ENCODE measurements at places on chromosomes 13 and 19. TPM values are rescaled to one million over a fixed set of nuclear protein-coding genes. Genes with fewer than 3 reads are reported as not detected.

- no peak for DNase-seq
These were observed 1565.5 kb downstream of the UQCRFS1 start for GRCh38 chr19:27647423-27647822.

- peak; percentile 87 for DNase-seq
These were observed 15.1 kb downstream of the NDUFB7 start for GRCh38 chr19:14556662-14557188.

GRCh38 chr19:1062387-1063029 is 4.5 kb upstream of the ARHGAP45 start:
- DNase-seq, result peak; percentile 48

GRCh38 chr13:25440061-25440460 is 68.3 kb downstream of the ATP8A2 start:
- DNase-seq, result no peak

DNA sequence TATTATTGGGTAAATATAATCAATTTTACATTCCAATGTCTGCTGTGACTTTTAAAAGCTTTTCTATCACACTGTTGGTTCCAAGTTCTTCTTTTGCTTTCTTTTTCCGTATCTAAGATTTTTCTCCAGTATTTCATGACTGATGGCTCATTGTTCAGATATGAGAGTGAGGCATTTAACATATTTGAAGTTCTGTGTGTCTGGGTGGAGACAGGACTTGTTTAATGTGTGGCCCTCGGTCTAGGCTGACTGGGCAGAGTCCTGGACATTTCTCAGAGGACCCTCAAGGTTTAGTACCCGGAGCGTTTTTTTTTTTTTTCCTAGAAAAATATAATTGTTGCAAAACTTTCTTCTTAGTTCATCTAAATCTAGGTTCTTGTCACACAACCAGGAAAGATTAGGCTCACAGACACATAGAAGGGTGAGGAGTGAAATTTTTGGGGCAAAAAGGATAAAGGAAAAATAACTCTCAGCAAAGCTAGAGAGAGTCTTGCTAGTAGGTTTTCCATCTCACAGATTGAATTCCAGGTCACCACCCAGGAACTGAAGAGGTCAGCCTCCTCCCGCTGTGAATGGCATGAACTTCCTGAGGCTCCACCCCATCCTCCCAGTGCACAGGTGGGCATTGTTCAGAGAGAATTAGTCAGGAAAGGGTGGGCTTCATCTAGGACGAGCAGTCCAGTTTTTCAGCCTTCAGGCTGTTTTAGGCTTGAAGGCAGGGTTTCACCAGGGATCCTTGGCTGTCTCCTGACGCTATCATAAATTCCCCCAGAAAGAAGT is 1002.4 kb upstream of the PCDH9 start:
- no peak for DNase-seq

- no peak for DNase-seq
These were observed 52.5 kb upstream of the GTF3A start for GRCh38 chr13:27371932-27372331.

- DNase-seq, result no peak
These were observed 161.8 kb upstream of the SERP2 start for GRCh38 chr13:44211704-44212346.

- no peak for DNase-seq
These were observed 184.4 kb downstream of the NALCN start for GRCh38 chr13:101231751-101232428.

GRCh38 chr13:110714797-110715394 is 1.4 kb downstream of the ING1 start:
- peak; percentile 53 for DNase-seq

GRCh38 chr13:75961911-75962310 is 325.8 kb downstream of the LMO7 start:
- DNase-seq, result no peak

DNA sequence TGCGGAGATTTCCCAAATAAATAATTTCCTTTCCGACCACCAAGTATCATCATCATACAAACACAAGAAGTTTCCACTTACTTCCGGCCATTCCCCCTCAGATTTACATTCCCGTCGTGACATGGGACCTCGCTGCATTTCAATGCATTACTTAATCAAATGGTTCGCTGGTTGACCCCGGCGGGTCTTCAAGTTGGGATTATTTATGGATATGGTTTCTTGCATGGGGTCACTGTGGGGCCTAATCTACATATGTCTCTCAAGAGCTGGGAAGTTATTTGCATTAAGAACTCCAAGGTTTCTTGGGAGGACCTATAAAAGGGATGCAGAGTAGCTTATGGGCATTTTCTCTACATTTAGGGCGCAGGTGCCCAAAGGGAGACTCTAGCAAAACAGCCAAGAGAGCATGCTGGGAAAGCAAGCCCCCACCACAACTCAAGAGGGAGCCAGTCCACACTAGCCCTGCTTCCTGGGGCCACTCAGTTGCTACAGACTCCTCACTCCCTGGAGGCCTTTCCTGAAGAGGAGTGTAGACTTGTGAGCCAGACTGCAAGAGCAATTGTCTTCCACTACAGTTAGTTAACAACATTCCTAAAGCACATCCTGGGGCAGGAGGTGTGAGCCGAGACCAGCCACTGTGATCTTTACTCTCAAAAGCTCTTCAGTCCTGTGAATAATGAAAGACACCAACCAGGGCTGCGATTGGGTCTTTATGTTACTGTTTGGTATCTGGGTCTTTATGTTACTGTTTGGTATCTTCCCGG is 125.3 kb downstream of the KATNAL1 start:
- no peak for DNase-seq

- DNase-seq, result no peak
These were observed 130.3 kb downstream of the ATP8A2 start for GRCh38 chr13:25502031-25502430.

GRCh38 chr19:53311044-53311443 is 22.5 kb upstream of the ZNF845 start:
- no peak for DNase-seq

DNA sequence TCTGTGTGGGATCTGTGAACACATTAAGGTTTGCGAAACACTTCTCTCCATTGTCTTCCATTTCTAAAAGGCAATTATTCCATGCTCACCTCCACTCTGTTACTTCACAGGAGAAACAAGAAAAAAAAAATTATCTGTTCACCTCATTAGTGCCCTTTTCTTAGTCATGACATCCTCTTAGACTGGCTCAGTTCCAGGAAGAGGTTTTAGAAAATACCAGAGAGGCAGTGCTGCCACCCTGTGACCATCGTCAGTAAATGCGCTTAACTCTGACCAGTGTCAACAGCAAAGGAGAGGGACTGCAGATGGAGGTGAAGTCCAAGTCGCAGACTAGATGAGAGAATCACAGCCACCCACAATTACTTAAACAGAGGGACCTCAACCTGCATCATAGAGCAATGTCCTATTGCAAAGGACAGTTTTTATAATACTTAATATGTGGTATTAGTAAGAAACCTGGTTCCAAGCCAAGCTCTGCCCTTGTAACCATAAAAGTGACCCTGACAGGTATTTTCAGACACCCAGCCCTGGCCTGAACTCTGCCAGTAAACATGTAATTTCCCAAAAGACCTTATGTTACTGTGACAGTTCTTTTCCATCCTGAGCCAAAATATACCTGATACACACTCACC is 19.4 kb downstream of the CEACAM21 start:
- peak; percentile 56 for DNase-seq

DCT gene
- 0.36 TPM for total RNA-seq

TNFSF11 gene
- 0.45 TPM for total RNA-seq

SIGLEC14 gene
- total RNA-seq, result 0.87 TPM

KIR2DL1 gene
- total RNA-seq, result not detected

ABCA7 gene
- 118 TPM for total RNA-seq

GARIN5A gene
- total RNA-seq, result 0.50 TPM

Measured in CD4-positive, alpha-beta T cell (primary cell).